ENCODE measurements at places on chromosomes 5 and 9.
A peak's percentile ranks its signal among the peaks of the same experiment; 100 is the strongest.

DNA sequence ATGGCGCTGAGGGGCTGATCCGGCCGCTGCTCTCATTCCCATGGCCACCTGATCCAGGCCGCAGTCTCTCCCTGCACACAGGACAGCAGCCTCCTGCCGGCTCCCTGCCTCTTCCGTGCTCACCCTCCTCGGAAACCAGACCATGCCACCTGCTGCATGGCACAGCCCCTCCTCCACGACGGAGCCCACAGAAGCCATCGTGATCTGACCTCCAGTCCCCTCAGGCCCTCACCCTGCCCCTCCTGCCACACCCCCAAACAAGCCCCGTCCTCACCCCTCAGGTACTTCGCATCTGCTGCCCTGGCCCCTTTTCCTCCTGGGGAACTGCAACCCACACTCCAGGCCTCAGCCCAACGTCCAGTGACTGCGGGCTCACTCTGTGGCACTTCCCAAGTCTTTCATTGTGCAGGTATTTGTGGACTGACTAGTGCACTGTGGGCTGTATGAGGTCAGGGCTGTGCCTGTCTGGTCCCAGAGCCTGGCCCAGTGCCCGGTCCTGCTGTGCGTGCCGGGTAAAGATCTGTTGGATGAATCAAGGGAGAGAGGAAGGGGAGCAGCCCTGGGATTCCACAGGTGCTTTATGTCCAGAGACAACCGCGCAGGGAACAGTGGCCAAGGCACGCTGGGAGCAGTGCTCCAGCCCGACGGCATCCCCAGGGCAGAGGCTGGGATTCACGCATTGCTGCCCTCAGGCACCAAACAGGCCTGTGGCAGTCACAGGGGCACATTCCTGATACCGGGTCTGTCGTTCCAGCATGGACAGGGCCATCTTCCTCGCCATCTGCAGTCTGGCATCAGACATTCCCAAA, 86.1 kb downstream of the ADAMTS2 start:
- DNase-seq: no peak

DNA sequence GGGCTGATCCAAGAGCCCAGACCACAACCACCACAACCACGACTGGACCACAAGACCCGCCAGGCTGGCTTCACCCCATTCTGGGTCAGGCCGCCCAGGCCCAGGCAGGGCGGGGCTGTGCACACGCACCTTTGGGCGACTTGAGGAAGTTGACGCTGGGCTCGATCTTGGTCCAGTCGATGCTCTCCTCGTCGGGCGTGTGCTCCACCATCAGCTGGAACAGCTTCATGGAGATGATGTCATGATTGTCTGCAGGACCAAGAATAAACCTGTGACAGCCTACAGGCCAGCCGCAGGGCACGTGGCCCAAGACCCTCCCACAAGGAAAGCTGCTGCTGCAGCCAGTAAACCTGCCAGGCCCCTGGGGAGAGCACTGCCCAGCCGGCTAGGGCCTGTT, 17.3 kb downstream of the LMAN2 start:
- no peak for DNase-seq

DNA sequence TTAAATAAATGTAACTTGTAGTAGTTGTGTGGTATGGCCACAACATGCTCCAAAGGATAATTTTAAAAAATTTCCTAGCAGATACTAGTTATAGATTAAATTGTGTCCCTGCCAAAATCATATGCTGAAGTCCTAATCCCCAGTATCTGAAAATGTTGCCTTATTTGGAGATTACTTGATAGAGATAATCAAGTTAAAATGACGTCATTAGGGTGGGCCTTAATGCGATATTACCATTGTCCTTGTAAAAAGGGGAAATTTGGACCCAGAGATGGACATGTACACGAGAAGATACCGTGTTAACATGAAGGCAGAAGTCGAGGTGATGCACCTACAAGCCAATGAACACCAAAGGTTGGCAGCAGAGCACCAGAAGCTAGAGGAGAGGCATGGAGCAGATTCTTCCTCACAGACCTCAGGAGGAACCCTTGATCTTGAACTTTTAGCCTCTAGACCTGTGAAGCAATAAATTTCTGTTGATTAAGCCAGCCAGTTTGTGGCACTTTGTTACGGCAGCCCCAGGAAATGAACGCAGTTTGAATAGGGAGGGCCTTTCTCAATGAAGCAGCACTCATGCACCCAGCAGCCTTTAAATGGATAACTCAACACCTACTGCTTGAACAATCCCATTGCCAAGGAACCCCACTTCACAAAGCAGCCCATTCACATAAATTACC, 148.9 kb downstream of the ARHGAP26 start:
- no peak for DNase-seq

DNA sequence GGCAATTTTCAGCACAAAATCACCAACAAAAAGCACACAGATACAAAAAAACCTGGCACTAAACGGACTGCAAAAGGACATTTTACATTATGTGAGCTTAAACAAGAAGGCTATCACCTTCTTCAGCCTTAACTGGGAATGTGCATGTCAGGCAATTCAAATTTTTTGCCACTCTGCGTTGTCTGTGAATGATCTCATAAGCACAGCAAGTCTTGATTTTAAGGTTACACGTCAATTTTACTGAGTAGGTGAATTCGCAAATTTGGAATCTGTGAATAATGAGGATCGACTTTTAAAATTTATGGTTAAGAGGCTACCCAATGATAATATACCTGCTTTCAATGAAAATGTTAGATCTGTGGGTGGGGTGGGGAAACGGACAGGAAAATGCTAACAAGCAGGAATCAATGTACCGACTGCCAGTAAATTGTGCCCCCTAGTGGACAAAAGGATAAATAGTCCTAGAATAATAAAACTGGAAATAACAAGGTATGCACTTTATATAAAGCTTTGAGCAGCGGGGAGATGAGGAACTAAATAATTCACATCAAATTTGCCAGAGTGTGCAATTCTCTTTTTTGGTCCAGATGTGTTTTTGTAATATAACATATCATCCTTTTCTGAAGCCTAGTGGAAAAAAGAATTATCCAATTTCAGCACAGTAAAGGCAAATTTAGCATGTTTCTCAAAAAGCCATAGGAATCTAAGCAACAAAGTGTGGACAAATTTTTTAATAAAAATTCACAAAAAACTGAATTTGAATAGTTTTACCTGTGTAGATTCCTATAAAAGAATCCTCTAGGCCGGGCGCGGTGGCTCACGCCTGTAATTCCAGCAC, 20.5 kb downstream of the EQTN start:
- no peak for DNase-seq

DNA sequence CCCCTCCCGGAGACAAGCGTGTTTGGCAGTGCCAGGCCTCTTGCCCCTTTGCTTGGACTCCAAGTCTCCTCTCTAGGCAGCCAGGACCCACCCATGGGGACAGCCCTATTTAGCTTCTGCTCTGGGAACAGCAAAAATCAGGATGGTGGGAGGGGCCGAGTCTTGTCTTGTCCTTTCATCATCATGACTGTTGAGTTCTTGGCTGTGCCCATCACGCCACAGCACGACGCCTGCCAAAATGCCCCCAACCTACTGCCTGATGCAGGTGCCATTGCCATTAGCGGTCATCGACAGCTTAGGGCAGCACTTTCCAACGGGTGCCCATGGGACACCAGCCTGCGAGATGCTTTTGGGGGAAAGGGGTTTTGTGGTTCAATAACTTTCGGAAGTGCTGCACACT, 18.9 kb downstream of the PLPP7 start:
- no peak for DNase-seq

DNA sequence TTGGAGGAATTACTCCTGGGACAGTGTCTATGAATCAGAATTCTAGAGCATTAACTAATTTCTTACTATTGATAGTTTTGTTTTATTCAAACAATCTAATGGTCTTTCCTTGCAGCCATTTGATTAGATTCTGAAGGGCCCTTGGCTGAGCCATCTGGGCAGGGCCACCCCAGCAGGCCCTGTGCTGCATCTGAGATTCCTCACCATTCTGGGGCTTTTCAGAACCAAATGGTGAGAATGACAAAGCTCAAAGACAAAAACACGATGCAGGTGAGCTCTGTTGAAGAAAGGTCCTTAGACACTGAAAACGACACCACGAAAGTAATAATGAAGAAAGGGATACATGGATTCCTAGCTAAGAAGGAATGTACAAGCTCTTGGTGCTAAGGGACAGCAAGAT, 321.0 kb upstream of the IRX4 start:
- no peak for DNase-seq

GRCh38 chr9:135719472-135719871, 17.5 kb downstream of the KCNT1 start:
- no peak for DNase-seq

GRCh38 chr5:97377582-97377981, 194.5 kb upstream of the RIOK2 start:
- no peak for DNase-seq

- no peak for DNase-seq
These were observed 13.2 kb downstream of the TSC1 start for GRCh38 chr9:132931178-132931735.

DNA sequence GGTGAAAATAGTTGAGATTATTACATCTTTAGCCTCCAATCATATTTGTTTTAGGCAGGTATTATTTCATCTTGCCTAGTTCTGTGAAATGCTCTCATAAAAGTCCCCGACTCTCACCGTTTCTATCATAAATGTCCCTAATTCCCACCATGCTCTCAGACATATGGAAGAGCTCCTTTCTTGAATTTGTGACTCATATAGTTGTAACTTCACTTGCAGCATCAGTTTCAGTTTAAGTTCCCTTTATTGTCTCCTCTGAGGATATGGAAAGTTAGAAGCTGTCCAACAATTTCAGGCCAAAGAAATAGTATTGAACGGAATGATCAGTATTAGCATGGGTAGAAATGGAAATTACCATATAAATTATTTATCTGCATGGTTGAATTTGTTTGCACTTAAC, 187.5 kb upstream of the NR4A3 start:
- DNase-seq: no peak

DNA sequence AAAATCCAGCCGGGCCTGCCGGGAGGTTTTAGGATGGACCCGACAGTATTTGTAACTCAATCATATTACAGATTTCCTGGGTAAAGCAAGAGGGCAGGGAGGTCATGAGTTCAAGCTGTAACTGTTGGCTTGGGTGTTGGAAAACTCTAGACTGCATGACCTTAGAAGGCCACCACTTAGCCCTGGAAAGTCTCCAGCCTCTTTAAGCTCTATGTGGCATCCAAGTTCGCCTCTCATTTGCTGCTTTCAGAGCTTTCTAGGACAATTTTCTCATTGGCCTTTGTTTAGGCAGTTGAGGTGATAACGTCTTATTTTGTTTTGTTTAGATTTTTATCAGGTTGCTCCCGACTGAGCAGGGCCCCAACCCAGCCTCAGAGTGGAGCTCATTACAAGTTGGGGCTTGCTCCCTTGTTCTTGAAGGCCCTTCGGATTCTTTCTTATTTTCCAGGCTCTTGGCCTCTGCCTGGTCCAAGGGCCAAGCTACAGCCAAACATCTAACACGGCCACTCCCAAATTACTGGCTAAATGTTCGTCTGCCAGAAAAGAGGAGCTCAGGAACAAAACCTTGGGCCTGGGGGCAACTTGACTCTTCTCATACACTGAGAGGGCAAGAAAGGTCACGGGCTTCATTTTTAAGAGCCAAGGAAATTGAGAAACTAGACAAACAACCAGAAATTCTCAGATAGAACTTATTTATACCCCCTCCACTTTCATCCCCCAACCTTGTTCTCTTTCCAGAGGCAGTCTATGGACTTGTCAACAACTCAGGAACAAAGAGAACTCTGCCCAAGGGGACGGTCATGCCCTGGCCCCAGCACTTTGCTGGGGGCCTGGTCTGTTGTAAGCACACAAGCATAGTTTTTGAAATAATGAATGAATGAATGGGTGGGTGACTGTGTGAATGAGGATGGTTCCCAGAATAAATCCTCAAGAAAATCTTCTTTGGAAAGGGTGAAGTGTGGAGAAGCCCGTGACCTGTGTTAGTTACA, 526.9 kb downstream of the BNC2 start:
- DNase-seq: no peak

DNA sequence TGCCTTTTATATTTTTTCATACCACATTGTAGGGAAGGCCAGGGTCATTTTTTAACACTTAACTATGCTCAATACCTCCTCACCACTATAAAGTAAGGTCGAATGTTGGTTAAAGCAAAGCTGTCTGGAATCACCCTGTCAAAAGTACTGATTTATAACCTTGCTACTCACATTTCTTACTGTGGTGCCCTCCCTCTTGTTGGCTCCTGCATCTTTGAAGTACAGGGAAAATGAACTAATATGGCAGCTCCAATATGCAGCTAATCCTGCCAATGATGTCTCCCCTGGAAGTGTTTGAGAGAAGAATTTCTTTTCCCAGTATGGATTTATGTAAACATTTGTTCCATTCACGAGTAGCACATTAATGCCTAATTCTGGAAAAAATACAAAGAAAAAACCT, 108.4 kb upstream of the RPS23 start:
- DNase-seq: no peak

- DNase-seq: no peak
These were observed 175.2 kb downstream of the PSAT1 start for GRCh38 chr9:78472111-78472510.

GRCh38 chr9:13278023-13278367, 1.5 kb downstream of the MPDZ start:
- no peak for DNase-seq

- peak; percentile 77 for DNase-seq
These were observed at the start of gene ANKRD18A for GRCh38 chr9:38620483-38621433. Gene ANKRD18A, minus strand, starts transcription at chr9:38620596. Its CDS starts 311 bp downstream, at chr9:38620285.

DNA sequence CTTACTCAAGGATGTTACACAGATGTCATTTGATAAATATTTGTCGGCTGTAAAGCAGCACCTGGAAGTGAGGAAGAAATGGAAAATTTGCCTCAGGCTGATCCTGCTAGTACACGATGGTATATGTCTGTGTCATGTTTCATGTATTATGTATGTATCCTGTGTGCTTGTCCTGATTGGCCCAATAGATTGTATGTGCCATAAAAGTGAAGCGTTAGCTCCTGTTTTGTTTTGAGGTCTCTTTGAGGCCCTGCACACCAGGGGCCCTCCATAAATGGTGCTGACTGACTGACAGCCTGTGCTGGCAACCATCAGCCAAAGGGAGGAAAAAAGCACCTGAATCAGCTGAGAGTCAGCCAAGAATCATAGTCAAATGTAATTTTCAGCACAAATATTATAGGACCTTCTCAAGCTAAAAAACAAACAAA, 11.8 kb upstream of the LNPEP start:
- no peak for DNase-seq

DNA sequence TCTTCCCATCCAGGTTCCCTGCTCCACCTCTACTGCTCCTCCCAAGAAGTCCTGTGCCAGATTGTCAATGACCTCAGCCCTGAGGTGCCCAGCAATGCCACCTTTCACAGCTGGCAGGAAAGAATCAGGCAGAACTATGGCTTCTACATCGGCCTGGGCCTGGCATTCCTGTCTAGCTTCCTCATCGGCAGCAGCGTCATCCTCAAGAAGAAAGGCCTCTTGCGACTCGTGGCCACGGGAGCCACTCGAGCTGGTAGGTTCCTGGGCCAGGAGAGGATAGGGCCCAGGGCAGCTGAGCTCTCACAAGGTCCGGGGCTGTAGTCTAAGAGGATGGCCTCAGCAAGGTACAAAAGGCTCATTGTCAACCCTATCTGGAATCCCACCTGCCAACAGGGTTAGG, 3.1 kb downstream of the NIPAL4 start:
- DNase-seq: no peak

DNA sequence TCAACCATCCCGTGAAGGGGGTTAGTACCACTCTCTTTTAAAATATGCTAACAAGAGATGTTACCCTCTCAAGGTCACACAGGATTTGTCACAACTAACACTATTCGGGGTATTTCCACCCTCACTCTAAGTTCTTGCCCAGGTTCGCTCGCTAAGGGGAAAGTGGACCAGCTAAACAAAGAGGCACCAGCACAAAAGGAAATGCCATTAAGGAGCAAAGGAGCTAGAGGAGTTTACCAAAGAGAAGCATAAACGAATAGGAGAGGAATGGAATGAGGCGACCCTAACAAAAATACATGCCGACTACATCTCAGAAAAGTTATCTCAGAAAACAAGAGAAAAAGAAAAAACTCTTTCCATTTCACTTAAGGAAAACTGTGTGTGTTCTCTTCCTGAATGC, 170.9 kb downstream of the DCP2 start:
- no peak for DNase-seq

Data from anterior cingulate cortex (tissue), 58 donors.